ENCODE measurements at places on chromosomes 4 and X. TPM values are rescaled to one million over a fixed set of nuclear protein-coding genes. Genes with fewer than 3 reads are reported as not detected.

Gene ARHGAP4
- 352 TPM for total RNA-seq

Gene CFAP47
- total RNA-seq: not detected

Gene IKBKG
- total RNA-seq: 64.8 TPM

Gene ARHGAP36
- not detected for total RNA-seq

DNA sequence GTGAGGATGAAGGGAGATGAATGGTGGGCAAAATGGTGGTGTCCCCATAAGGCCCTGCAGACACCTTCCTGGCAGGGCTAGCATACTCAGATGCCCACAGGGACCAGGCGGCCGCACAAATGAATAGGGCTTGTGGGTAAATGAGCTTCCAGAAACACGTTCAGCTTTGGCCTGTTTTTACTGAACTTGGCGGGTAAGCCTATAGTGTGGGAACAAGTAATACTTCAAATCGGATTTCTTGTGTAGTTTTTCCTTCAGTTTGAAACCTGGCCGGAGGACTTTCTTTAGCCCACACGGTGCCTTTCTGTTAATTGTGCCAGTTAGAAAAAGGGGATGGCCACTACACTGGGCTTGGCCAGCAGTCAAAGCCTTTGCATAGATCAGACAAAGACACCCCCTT, 22.8 kb downstream of the SMS start:
- H3K27me3 ChIP-seq: no peaks in the 10 kb centered on the region
- H3K27ac ChIP-seq: no peak overlapping the region
- H3K36me3 ChIP-seq: peaks cover 2% of the 10 kb centered on the region
- peaks cover 4% of the 10 kb centered on the region for H3K4me1 ChIP-seq
- no peak for DNase-seq

GRCh38 chr4:52982946-52983340, 120.8 kb downstream of the RASL11B start:
- H3K27me3 ChIP-seq: no peaks in the 10 kb centered on the region
- H3K36me3 ChIP-seq: no peaks in the 10 kb centered on the region
- no peak overlapping the region for H3K27ac ChIP-seq
- no peak for DNase-seq

- H3K4me1 ChIP-seq: no peaks in the 10 kb centered on the region
- no peak overlapping the region for H3K4me3 ChIP-seq
- no peak for DNase-seq
- no peak overlapping the region for H3K27ac ChIP-seq
Observed at GRCh38 chr4:26765515-26765914, 95.1 kb upstream of the STIM2 start.

GRCh38 chr4:40357738-40358137, 22.6 kb downstream of the CHRNA9 start:
- no peaks in the 10 kb centered on the region for H3K4me1 ChIP-seq
- no peak overlapping the region for H3K4me3 ChIP-seq
- no peaks in the 10 kb centered on the region for H3K36me3 ChIP-seq
- H3K27me3 ChIP-seq: no peaks in the 10 kb centered on the region

- H3K4me1 ChIP-seq: no peaks in the 10 kb centered on the region
- H3K4me3 ChIP-seq: no peak overlapping the region
- no peaks in the 10 kb centered on the region for H3K27me3 ChIP-seq
Observed at GRCh38 chrX:132433551-132433950, 55.3 kb downstream of the MBNL3 start.

DNA sequence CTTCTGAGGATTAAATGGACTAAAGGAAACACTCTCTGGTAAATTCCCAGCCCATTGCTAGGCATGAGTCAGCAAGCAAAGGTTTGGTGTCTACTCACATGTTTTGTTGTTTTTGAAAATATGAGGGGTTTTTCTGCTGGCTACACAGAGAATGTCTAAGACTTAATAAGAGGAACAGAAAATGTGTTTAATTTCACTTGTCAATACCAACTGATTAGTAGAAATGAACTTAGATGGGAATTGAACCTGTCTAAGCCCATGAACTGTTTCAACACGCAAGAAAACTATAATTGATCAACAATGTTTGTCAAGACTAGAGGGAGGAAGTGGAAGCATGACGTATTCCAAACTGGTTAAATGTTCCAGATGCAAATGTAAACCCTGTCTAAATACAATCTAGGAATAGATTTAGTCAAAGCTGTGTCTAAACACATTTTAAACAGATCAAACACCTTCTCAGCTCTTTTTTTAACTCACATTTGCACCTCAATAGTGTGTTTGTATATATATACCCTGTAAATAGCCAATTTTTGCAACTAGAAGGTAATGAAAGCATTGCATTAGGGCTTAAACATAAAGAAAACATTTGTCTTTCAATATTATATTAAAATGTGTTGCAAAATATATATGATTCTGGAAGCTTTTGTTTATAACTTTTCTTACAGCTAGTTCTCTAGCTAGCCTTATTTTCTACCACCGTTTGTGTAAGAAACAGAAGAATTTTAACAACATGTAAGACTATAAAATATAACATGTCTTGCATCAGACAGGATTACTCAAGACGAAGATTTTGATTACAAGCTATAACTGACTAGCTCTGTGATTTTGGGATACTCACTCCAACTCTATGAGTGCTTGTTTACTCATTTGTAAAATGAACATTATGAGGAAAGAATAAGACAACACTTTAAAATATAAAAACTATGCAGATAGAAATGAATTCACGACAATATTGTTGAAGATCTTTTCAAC, 607.8 kb downstream of the FSTL5 start:
- no peaks in the 10 kb centered on the region for H3K27me3 ChIP-seq
- no peak overlapping the region for H3K27ac ChIP-seq
- H3K4me3 ChIP-seq: no peak overlapping the region
- H3K4me1 ChIP-seq: no peaks in the 10 kb centered on the region
- H3K36me3 ChIP-seq: no peaks in the 10 kb centered on the region

DNA sequence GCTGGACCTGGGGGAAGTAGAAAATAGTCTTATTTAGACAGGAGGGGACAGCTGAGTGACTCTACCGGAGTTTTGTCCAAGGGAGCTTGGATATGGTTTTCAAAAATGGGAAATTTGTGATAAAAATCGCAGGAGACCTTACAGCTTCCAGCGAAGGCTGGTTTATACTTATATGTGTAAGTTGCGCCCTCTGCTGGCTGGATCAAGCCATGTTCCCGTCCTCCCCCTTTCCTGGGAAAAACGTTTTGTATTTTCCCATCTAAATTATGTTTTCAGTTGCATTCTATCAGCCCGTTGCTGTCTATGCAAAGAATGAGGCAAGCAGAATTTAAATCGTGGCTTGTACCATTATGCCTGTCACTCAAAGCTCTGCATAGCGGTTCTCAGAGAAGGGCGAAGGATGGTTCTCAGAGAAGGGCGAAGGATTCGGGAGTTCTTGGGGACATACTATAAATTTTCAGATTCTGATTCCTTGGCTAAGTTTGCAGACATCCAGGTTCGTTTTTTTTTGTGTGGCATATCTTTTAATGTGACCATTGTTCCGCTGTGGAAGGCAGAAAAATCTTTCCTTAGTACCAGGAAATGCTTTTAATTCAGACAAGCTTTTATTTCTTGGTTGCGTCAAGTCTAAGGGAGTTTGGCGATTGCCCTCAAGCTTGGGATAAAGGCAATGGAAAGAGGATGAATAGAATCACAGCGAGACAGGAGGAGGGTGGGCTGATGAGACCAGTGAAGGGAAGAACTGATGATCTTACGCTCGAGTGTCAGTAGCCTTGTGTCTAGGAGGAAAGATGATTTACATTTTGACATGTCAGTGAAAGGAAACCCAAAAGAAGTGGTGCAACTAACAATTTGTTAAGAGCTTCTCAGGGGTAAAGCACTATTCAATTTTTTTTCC, 128.5 kb upstream of the ARX start:
- no peak overlapping the region for H3K27ac ChIP-seq
- DNase-seq: peak; percentile 15
- no peaks in the 10 kb centered on the region for H3K4me1 ChIP-seq
- no peak overlapping the region for H3K4me3 ChIP-seq

DNA sequence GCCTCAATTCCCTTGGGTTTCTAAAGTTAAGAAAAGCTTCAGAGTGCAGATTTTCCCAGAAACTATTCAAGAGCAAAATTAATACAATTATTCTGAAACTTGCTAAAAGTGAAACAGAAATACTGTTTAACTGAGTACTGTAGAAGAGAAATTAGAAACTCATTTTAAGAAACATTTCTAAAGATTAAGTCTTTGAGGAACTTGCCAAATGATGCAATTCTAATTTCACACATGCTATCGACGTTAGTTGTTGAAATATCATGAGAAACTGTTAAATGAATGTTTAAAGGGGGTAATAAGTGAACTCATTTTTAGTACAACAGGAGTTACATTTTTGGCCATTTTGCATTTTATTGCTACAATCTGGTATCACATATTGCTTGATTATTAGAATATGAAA, 125.3 kb upstream of the MAOA start:
- H3K27me3 ChIP-seq: no peaks in the 10 kb centered on the region
- no peak overlapping the region for H3K4me3 ChIP-seq
- H3K4me1 ChIP-seq: no peaks in the 10 kb centered on the region
- no peaks in the 10 kb centered on the region for H3K36me3 ChIP-seq
- no peak overlapping the region for H3K27ac ChIP-seq
- DNase-seq: no peak

DNA sequence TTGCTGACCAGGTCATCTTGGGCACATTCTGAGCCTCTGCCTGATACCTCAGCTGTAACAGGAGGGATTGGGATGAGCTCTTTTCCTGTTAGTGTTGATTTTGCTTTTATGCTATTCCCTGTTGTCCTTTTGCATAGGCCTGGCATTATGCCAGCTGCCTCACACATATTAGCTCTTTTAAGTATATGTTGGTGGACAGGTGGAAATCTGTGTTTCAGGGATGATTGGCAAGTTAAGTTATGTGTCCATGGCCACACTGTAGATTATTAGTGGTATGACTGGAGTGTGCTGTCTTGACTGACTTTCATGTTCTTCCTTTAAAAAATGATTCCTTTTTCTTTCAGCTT, 28.9 kb downstream of the NSD2 start:
- no peaks in the 10 kb centered on the region for H3K27me3 ChIP-seq
- H3K4me3 ChIP-seq: no peak overlapping the region
- H3K4me1 ChIP-seq: peaks cover 3% of the 10 kb centered on the region
- H3K27ac ChIP-seq: no peak overlapping the region

GRCh38 chrX:108309144-108309543, 129.1 kb downstream of the COL4A6 start:
- no peak overlapping the region for H3K4me3 ChIP-seq
- no peak overlapping the region for H3K27ac ChIP-seq
- H3K27me3 ChIP-seq: no peaks in the 10 kb centered on the region

GRCh38 chrX:55714161-55714560, 3.4 kb upstream of the RRAGB start:
- peaks cover 11% of the 10 kb centered on the region for H3K4me1 ChIP-seq
- H3K27ac ChIP-seq: no peak overlapping the region
- no peaks in the 10 kb centered on the region for H3K27me3 ChIP-seq
- H3K36me3 ChIP-seq: no peaks in the 10 kb centered on the region
- no peak for DNase-seq
- H3K4me3 ChIP-seq: no peak overlapping the region

GRCh38 chrX:13697976-13698375, 9.0 kb downstream of the RAB9A start:
- H3K4me1 ChIP-seq: peaks cover 63% of the 10 kb centered on the region
- DNase-seq: no peak
- H3K27me3 ChIP-seq: no peaks in the 10 kb centered on the region

- no peak overlapping the region for H3K27ac ChIP-seq
- no peaks in the 10 kb centered on the region for H3K36me3 ChIP-seq
- DNase-seq: no peak
- no peak overlapping the region for H3K4me3 ChIP-seq
- no peaks in the 10 kb centered on the region for H3K27me3 ChIP-seq
Observed at GRCh38 chr4:46933686-46934085, 24.6 kb upstream of the COX7B2 start.
